K562 (cell line): ENCODE measurements at places on chromosomes 16 and 17. TPM values are rescaled to one million over a fixed set of nuclear protein-coding genes. Genes with fewer than 3 reads are reported as not detected.
A peak's percentile ranks its signal among the peaks of the same experiment; 100 is the strongest.

The CCL4 gene
- 0.91 and 1.1 TPM in 2 replicates for total RNA-seq

The WNK4 gene
- total RNA-seq, result 21.1 and 25.8 TPM in 2 replicates

The LPO gene
- 0.11 TPM in 1 of 2 replicates, not detected in the other for total RNA-seq

The HSPB9 gene
- total RNA-seq, result 0.11 and 0.16 TPM in 2 replicates

The BAIAP3 gene
- total RNA-seq, result 3.3 and 3.4 TPM in 2 replicates

The AATF gene
- total RNA-seq, result 106 and 130 TPM in 2 replicates

The TBC1D3C gene
- not detected in 2 replicates for total RNA-seq

The USP31 gene
- 4.0 and 4.9 TPM in 2 replicates for total RNA-seq

DNA sequence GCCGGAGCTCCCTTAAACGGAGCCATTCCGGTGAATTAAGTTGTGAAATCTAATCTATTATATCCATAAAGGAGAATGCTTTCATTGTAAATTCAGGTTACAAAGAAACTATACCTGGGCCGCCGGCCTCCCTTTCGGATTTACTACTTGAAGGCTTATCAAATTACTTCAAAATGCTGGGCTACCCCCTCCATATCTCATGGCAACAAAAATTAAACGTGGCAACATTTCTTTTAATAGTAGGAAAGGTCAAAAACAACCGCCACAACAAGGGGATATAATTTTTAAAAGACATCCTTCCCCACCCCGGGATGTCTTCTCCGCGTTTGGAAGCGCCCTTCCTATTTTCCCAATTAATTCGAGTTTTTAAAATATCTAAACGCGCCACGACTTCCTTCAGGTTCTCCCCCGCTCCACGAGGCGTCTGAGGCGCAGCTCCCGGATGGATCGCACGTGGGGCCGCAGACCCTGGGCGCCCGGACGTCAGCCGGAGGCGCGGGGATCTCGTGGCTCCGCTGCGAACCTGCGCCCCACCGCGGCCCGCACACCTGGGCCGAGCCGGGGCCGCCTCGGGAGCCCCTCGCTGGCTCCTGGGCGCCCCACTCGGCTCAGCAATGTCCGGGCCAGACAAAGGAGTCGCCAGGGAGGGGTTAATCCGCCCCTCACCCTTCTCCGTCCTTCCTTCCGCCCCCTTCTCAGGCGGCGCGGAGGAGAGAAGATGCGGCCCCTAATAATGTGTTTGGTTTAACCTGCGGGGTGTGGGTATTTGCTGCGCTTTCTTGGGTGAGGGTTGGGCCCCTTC, 47.4 kb upstream of the SLC38A10 start:
- no peak for DNase-seq

DNA sequence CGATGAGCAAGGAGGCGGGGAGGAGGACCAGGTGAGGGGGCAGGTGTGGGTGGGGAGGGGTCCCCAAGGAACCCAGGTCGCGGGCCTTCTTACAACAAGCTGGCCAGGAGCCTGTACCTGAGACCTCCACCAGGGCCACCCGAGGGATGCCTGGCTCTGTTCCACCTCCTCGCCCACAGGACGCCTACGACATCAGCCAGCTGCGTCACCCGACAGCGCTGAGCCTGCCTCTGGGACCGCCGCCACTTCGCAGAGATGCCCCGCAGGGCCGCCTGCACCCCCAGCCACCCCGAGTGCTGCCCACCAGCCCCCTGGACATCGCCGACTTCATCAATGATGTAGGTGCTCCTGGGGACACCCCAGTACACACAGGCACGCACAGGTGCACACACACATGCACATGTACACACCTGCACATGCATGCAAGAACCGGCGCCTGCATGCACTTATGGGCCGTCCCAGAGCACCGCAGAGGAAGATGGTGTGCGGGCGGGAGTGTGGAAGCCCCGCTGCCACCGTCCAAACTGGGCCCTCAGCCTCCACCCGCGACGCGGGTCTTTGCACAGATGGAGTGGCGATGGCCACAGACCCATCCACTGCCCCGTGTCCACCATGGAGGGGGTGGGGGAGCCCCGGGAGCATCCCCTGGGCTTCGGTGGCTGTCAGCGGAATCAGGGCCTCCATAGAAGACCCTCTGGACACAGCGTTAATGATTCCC, 6.6 kb downstream of the SLC22A31 start:
- DNase-seq, result no peak

DNA sequence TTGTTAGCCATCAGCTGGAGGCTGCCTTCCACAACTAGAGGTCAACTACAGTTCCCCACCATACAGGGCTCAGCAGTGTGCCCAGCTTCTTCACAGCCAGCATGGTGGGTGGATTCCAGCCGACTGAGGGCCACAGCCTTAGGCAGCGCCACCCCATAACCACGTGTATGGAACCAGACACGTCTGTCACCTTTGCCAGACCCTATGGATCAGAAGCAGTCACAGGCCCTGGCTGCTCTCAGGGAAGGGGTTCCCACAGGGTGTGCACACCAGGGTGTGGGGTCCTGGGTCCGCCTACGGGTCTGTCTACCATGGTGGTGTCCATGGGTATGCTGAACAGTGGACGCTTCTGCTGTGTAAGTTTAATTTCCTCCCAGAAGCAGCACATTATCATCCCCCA, 265.0 kb upstream of the FOXF1 start:
- no peak for DNase-seq

DNA sequence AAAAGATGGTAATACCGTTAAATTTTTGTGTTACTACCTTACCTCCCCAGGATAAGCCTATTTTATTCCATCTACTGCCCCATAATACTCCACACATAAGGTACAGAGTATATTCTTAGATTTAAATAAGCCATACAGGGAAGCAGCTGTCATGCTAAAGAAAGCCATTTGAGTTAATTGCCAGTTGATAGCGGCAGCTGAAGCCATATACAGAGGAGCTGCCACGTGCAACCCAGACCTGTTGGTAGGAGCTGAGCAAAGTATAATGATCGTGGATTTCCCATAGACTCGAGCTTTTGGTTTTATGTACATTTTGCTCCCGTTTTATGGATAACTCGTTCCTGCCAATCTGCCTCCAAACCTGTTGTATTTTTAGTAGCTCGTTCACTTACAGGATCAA, 12.0 kb downstream of the CPSF4L start:
- DNase-seq, result no peak

- peak; percentile 64 for DNase-seq
Observed at GRCh38 chr16:13866073-13866472, 53.9 kb upstream of the ERCC4 start.

DNA sequence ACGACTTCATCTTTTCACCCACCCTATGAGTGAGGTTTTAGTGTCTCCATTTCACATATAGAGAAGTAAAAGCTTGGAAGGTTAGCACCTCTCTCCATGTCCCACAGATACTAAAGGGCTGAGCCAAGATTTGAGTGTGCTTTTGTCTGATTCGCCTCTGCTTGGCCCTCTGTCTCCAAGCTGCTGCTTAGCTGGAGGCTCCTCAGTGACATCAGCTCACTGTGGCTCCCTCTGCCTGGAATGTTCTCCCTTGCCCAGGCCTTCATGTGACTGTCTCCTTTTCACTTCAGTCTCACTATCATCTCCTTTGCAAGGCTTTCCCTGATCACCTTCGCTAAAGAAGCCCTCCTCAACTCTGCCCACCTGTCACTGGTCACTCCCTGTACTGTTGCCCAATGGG, 84.5 kb upstream of the HSBP1 start:
- no peak for DNase-seq

DNA sequence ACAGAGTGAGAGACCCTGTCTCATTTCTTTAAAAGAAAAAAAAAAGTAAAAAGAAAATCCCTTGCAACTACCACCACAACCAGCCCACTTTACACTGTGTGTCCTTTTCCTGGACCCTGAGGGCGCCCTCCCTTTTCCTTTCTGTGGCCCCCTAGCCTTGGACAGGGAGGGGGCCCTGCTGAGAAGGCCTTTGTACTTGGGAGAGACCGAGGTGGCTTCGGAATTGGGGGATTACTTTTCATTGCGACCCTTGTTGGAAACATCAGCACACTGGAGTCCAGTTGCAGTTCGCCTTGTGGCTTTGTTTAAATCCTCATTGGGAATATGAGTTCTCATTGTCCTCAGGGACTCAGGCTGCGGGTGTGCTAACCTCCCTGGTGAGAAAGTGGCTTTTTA, 9.4 kb upstream of the DNASE1 start:
- peak; percentile 4 for DNase-seq

DNA sequence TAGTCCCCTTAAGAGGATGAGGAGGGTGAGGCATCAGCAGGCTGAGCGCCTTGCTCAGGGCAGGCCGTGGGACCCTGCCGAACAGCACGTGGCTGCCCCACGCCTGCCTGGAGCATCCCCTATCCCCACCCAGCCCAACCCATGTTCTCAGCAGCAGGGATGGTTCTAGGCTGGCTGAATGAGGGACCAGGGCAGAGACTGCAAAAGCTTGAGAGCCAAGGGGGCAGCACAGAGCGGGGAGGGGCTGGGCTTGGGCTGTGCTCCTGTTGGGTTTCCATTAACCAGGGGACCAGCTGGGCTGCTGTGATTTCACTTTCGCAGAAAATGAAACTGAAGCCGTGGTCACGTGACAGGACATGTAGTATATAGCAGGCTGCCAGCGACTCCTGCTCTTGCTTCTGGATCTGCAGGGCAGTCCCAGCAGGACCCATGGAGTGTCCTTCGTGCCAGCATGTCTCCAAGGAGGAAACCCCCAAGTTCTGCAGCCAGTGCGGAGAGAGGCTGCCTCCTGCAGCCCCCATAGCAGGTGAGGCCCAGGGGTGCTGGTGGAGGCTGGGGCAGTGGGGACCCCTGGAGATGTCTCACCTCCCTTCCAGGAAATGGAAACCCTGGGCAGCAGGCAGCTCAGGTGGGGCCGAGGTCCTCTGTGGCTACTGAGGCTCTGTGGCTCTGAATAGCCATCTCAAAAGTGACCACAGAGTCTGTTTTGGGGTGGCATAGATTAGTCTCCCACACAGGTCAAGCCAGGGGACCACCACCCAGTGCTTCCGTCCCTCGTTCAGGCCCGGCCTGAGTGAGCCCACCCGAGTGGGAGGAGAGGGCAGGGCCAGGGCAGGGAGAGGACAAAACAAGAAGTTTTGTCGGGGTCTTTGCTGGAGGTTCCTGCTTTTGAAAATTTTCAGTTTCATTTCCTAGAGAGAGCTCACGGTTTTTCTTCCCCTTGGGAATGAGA, 2.9 kb downstream of the RNF213 start:
- DNase-seq, result peak; percentile 70

GRCh38 chr16:84080378-84080777, 36.4 kb downstream of the MBTPS1 start:
- DNase-seq, result no peak

- DNase-seq, result peak; percentile 61
Observed at GRCh38 chr17:66348584-66349165, 46.3 kb downstream of the PRKCA start.

GRCh38 chr16:20610892-20611349, 34.8 kb upstream of the ACSM2B start:
- DNase-seq, result no peak

DNA sequence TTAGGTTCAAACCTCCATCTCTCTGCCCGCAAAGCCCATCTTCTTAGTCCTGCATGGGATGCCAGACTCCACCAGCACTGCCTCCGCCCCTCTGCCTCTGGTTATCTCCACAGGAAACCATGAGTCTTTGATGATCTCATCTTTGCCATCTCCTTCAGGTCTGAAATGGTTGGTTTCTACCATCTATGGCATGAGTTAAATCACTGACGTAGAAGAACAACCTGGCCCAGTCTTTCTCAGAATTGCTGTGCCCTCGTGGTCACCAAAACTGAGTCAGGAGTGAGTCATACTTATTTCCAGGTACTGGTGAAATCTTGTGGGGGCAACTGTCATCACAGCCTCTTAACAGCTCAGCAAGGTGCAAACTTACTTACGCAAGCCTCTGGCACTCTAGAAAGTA, 468.7 kb upstream of the C16orf82 start:
- peak; percentile 17 for DNase-seq

GRCh38 chr16:12215277-12216105, 239.0 kb downstream of the SNX29 start:
- no peak for DNase-seq

GRCh38 chr17:69428252-69428980, 13.9 kb downstream of the MAP2K6 start:
- no peak for DNase-seq

- no peak for DNase-seq
Observed at GRCh38 chr16:4663777-4664465, 29.4 kb upstream of the NUDT16L1 start.

DNA sequence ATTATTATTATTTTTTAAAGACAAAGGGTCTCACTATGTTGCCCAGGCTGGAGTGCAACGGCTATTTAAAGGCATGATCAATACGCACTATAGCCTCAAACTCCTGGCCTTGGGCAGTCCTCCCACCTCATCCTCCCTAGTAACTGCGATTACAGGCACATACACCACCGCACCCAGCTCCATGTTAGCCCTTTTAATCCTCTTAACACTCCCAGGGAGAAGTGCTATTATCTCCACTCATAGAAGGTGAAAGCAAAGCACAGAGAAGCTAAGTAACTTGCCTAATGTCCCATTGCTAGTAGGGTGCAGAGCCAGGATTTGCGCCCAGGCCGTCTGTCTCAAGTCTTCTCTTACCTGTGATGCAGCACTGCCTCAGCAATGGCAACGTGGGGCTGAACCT, 5.0 kb downstream of the HAS3 start:
- DNase-seq, result no peak

- no peak for DNase-seq
Observed at GRCh38 chr16:62870554-62870953, 834.3 kb upstream of the CDH8 start.
